G401 (cell line): ENCODE measurements at places on chromosomes 6 and 20.

- no peak for DNase-seq
Observed at GRCh38 chr20:5046656-5047339, 45.5 kb upstream of the SLC23A2 start.

GRCh38 chr6:21596949-21597682, 3.6 kb downstream of the SOX4 start:
- DNase-seq = peak; percentile 76

DNA sequence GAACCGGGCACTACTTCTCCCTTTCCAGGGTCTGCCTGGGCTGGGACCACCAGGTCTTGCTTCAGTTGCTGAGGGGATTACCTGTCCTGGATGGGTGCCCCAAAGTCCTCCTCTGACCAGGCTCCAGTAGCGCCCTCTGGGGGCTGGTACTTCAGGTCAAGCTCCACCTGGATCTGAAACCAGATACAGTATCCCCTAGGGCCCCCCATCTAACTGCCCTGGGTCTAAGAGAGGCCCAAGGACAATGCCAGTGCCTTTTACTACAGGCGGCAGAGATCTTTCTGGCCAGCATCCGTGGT, 11.2 kb upstream of the SPAG4 start:
- no peak for DNase-seq

DNA sequence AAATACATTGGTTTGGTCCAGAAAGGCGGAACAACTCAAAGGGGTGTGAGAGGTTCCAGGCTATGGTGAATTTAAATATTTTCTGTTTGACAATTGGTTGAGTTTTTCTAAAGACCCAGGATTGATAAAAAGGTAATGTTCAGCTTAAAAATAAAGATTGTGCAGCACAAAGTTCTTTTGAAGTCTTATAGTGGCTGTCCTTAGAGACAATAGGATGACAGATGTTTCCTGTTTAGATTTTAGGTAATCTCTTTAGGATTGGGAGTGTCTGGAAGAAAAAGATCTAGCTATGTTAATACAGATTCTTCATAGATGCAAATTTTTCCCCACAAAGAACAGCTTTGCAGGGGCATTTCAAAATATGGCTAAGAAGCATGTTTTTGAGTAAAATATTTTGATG, 119.7 kb downstream of the GRIK2 start:
- DNase-seq = no peak

- DNase-seq = no peak
Observed at GRCh38 chr6:34478796-34479195, 12.9 kb downstream of the PACSIN1 start.

DNA sequence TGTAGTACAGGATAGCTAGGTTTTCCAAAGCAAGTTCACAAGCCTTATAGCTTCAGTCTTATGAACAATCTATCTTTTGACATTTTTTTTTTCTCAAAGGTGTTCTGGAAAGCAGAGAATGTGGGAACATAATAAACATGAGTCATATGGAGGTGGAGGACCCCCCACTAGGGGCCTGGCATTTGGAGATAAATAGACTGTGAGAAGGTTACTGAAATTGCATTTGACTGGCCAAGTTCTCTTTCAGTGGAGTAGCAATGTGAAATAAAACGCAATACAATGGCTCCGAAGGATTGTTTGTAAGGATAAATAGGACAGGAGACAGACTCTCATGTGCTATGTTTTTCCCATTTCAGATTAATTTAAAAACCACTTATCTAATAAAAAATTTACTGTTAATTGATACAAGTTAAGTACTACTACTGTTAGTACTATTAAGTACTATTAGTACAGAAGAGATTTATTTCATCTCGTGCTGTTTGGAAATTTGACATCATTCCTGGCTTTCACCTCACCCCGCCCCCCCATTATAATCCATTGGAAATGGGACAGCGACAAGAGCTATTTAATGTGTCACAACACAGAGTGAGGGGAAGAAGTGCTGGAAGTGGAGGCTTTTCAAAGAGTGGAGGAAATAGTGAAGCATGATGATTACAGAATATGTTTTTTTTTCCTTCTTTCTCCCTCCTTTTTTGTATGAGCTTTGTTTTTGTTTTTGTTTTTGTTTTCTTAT, 122.6 kb upstream of the ID4 start:
- peak; percentile 68 for DNase-seq

- DNase-seq = no peak
Observed at GRCh38 chr6:107654764-107655163, 164.8 kb downstream of the SOBP start.

DNA sequence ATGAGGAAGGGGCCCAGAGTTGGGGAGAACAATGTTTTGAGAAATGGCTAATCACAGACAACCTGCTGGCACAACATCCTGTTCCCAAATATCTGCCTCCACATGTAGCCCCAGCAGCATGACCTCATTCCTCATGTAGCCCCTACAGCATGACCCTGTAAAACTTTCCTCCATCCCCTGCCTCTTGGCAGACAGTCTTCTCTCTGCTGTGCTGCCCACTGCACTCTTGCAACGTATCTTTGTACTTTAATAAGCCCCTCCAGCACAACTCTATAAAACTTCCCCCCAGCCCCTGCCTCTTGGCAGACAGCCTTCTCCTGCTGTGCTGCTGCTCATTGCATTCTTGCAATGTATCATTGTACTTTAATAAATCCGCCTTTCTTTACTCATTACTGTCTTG, 278.8 kb downstream of the HDGFL1 start:
- DNase-seq = no peak

DNA sequence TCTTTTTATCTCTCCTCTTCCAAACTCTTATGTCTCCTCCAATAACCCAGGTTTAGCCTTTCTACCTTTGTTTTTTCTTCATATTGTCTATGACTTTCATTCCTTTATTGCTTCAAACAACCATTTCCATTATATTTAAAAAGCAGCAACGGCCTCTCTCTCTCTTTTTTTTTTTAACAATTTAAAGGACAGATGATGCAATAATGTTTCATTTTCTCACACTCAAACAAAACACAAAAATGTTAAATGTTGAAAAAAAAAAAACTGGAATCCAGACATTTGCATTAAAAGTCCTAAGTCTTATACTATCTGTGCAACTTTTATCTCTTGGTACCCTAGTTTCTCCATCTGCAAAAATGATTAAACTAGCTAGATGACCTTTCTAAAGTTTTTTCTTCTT, 105.8 kb downstream of the LMBRD1 start:
- DNase-seq = no peak

- no peak for DNase-seq
Observed at GRCh38 chr6:74579794-74580193, 626.1 kb downstream of the COL12A1 start.

- DNase-seq = no peak
Observed at GRCh38 chr6:74222768-74223333, 526.8 kb downstream of the CD109 start.

- DNase-seq = no peak
Observed at GRCh38 chr6:104711371-104711770, 148.3 kb downstream of the HACE1 start.

DNA sequence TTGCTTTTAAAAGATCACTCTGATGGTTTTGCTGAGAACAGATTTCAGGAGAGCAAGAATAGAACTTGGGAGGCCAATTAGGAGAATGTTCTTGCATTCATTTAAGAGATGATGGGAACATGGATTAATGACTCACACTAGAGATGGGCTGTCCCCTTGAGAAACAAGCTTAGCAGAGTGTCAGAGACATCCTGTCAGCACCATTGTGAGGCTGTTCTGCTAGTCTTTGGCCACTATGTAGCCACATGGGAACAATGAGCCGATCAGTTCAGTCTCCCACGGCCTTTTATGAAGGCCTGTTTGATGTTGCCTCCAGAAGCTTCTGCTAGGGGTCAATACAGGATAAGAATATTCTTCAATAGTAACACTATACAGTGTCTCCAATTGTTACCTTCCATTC, 113.0 kb upstream of the EYA4 start:
- DNase-seq = no peak

DNA sequence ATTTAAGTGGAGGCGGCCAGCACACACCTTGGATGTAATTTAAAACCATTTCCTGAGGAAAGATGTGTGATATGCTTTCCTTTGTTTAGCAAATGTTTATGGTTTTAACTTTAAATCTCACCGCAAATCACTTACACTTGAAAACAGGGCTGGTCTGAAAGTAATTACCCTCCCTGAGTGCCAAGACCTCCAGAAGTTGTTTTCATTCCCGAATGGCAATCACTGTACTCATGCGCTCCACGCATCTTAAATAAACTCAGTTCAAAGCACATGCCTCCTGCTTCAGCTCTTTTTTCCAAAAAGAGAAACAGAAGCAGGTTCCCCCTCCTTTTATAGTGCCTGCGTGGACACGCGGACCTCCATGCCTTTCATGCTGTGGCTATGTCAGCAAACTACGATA, 224.0 kb downstream of the SMOC2 start:
- DNase-seq = no peak

DNA sequence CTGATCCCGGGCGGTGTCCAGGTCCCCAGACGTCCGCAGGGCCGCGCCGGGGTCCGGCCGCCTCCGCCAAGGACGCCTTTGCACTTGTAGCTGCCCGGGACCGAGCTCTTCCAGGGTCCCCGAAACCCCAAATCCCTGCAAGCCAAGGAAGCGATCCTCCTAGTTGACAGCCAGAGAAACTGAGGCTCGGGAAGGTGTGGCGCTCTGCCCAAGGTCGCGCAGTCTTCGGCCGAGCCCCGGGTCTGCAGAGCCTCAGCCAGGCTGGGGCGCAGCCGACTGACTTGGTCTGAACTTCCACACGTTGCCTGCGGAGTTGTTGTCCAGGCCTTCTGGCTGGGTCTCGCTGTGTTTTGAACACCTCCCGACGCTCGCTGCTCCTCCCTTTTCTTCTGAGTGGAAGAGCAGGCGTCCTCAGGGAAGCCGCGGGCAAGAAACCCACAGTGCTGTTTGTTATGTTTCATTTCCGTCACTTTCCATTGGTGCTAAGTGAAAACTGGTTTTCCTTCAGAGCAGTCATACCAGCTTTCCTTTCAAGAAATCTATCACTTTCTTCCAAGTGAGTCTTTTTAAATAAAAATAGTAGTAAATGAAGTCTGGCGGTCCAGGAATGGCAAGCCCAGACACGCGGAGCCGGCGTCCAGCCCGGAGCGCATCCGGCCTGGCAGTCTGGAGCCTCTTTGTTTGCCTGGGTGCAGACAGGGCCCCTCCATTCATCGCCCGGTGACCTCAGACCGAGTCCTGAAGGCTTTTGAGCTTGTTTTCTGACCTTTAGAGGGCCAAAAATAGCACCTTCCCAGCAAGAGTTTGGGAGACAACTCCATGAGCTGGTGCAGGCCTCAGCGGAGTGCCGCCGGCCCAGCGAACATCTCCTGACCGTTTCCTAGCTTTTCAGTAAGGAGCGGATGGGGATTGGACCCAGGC, 698 bp downstream of the FAM210B start:
- DNase-seq = peak; percentile 64

GRCh38 chr6:122947355-122947754, 48.7 kb upstream of the CLVS2 start:
- DNase-seq = no peak

GRCh38 chr20:51529081-51529681, 13.3 kb downstream of the NFATC2 start:
- no peak for DNase-seq

DNA sequence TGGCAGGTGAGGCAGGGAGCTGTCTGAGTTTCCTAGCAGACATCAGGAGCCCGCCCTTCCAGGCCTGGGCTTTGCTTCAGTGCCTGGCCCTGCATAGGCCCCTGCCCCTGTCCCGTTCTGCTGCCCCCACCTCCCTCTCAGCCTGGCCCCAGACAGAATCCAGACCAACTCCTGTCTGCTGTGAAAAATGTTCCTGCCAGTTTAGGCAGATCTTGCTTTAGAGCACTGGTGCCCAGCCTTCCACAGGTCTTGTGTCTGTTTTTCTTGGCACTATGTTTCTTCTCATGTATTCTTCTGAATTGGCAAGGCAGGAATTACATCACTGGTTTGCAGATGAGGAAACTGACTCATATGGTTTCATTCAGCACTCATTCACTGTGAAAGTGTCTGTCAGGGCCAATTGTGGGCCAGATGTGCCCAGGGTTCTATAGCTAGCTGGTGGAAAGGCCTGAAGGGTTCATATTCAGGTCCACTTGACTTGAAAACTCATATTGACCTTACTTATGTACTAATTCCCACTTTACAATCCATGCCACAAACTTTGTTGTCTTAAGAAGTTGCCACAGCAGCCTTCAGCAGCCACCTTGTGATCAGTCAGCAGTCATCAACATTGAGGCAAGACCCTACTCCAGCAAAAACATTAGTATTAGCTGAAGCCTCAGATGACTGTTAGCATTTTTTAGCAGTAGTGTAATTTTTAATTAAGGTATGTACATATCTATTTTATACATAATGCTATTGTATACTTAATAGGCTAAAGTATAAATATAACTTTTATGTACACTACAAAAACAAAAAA, 40.5 kb downstream of the HLA-F start:
- no peak for DNase-seq

DNA sequence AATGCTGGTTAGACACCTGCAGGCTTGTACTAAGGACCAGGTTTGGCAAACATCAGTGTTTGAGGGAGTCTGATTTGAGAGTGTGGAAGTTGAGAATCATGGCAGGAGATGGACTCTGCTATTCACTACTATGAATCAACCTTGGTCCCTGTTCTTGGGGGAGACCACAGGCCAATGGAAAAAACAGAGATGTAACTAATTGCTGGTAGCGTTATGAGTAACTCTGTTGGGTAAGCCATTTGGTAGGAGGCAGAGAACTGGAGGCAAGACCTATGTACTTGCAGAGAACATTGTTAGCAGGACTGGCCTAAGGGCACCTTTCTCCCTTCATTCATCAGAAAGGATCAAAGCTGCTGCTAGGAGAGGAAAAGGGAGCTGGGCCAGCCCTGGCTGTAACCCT, 8.3 kb upstream of the WFDC2 start:
- DNase-seq = no peak
